ENCODE measurements at places on chromosomes 13 and 19. TPM values are rescaled to one million over a fixed set of nuclear protein-coding genes. Genes with fewer than 3 reads are reported as not detected.
A peak's percentile ranks its signal among the peaks of the same experiment; 100 is the strongest.

DNA sequence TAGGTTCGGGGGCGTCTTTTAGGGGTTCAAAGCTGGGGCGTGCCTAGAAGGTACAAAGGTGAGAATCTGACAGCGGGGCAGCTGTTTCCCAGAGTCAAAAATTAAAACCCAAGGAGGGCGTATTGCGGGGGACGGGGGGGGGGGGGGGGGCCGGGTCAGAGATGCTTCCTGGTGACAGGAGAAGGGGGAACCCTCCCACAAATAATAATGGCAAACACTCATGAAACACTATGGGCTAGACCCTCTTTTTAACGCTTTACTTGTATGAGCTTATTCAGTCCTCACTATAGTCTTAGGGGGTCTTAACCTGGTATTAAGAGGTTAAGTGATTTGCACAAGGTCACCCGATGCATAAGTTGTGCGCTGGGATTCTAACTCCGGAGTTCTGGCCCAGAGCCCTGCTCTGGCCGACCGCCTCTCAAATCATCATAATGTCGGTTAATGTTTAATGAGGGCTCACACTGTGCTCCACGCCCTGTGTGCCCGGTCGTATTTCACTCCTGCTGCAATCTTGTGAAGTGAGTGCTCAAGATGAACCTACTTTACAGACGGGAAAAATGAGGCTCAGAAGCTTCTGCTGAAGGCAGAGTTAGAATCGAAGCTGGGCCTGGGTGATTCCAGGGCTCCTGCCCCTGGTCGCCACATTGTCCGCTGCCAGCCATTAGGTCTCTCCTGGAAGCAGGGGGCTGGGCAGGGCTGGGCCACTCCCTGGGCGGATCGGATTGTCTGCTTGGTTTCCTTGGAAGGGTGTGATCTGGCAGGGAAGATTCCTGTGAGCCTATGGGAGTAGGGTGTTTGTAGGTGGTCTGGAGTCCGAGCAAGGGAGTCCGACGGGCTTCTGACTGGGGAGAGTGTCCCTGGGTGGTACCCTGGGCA is 964 bp downstream of the PAK4 start:
- DNase-seq = peak; percentile 79

GRCh38 chr13:32893176-32893575 is 123.0 kb upstream of the KL start:
- no peak for DNase-seq

GRCh38 chr19:38683393-38684077 is 36.1 kb downstream of the ACTN4 start:
- DNase-seq = peak; percentile 87

GRCh38 chr13:50222569-50223332 is 207.5 kb downstream of the KCNRG start:
- no peak for DNase-seq

DNA sequence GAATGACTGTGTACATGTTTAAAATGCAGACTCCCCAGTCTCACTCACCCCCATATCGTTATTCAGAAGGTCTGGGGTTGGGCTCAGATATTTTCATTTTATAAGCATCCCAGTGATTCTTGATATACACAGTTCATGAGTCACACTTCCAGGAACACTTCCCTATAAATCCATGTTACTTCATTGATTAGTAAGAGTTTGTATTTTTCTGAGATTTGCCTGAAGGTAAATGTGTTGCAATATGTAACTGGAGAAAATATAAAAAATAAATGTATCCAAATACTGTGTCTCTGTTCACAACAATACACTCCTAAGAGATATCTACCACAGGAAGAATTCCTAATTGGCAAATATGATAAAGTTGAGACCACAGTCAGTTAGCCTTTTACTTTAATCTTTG is 6.6 kb upstream of the PDX1 start:
- DNase-seq = no peak

The ZNF443 gene
- 13.3 TPM for polyA plus RNA-seq
